Esophagus squamous epithelium (tissue), 5 donors: ENCODE measurements at places on chromosomes 7 and 10.

- no peak for DNase-seq
Measured at GRCh38 chr7:85018498-85018897, 168.4 kb downstream of the SEMA3D start.

DNA sequence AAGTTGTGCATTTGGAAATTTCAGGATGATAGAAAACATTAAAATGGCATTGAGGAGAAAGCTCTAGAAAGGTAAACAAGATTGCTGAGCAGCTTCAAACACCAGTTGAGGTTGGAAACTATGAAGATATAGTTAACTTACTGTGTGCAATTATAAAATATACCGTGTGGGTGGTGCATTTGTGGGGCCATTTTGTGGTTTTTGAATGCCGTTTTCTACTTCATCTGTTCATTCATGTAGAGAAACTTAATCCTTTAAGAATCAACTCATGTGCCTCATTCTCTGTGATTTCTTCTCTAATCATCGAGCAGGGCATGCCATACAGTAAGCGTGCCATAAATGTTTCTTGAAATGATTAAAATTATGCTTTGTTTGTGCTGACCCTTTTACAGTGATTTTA, 232.8 kb upstream of the TEX47 start:
- DNase-seq, result no peak

DNA sequence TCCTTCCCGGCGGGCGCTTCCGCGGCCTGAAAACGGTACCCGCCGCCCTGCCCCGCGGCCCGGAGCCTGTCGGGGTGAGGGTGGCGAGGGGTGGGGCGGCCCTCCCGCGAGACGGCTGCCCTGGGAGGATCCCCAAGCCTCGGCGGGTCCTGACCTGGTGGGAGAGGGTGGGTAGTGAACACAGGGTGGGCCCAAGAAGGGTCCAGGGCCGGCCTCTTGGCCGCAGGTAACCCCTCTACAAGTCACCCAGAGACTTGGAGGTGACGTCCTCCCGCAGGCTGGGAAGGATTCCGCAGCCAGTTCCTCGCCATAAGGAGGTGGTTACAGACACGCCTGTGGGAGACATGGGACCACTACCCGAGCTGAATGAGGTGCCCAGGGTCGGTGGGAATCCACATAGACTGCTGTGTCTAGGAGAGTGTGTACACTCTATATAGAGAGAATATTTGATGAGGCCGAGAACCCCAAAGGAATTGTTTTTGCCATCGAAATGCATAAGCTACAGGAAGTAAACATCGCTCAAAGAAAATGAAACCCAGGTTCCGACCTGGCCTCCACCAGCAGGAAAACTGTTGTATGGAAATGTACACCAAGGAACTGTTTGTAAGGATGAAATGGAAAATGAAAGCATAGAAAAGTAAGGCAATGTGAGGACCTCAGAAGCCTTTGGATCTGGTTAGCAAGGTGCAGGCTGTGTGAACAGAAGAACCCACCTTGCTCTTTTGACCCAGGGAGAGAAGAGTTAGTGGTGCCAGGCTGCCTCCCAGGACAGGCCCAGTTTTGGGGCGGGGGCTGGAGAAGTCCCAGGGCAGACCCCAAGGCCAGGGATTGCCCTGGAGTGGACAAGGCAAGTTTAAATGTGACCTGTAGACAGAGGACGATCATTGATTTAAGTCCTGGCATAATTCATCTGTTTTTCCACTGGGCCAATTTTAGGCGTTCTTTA, 659 bp downstream of the OPTN start:
- no peak for DNase-seq

- DNase-seq, result no peak
Measured at GRCh38 chr10:70777063-70777875, 7.9 kb downstream of the TBATA start.

DNA sequence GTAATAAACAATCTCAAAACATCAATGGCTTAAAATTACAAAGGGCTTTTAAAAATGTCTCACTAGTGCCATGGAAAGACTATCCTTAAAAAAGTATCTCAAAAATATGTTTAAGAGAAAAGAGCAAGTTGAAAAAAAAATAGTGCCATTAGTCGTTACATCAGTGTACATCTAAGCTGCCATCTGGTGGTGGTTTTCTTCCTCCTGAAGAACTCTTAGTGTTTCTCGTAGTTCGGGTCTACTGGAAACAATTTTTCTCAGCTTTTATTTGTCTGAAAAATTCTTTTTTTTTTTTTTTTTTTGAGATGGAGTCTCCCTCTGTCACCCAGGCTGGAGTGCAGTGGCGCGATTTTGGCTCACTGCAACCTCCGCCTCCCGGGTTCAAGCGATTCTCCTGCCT, 5.9 kb upstream of the GARIN1A start:
- no peak for DNase-seq

DNA sequence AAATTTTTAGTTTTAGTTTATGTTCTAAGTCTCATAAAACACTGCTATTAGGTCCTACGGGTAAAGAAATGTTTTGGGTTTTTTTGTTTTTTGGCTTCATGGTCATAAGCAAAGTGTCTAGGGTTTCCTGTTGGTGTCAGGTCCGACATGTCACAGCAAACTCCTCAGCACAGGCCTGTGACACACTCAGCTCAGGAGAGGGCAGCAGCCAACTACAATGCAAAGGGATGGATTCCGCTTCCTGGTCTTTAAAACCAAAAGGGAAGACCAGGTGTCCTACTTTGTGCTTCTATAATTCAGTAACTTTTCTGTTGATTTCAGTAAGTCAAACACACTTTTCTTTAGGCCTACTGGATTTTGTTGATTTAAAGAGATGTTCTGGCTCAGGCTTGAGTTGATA, 83.8 kb upstream of the MACROH2A2 start:
- DNase-seq, result no peak

- DNase-seq, result no peak
Measured at GRCh38 chr7:27161721-27162560, 3.4 kb downstream of the HOXA9 start.

DNA sequence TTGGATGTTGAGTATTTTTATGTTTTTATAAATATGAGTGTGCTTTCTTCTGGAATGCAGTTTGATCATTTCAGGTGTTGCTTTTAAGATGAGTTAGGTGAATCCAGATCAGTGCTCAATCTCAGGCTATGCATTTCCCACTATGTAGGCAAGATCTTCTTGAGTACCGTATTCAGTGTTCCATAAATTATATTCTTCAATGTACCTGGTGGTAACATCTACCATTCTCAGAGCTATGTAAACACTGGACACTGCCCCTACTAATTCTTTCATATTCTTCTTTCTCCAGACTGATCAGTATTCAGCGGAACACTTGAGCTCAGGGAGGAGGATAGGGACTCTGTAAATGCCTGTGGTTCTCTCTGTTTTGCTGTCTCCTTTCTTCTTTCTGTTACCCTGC, 25.5 kb upstream of the NME8 start:
- no peak for DNase-seq

- DNase-seq, result no peak
Measured at GRCh38 chr7:84524714-84525694, 330.4 kb upstream of the SEMA3A start.

DNA sequence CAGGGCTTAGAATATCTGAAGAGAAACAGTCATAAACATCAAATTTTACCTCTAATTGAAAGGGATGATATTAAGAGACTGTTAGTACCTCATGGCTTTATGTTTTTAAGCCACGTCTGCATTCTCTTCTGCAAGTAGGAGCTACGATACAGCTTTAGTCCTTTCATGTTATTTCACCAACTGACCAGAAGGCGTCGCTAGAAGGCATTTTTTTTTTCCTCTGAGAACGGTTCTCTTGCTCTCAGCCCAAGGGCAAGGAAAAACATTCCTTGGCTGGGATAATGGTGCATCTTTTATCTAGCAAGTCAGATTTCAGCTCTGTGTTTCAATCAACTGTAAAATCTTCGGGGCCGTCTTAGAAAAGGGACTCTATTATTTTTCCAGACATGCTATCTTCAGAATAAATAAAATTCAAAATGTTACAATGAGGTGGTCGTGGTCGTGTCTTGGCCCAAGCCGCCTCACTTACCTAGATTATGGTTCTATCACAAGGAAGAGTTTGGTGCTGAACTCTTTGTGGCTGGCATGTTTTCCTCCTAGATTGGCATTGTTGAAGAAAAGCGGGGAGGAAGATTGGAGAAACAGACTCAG, 41.6 kb upstream of the LYZL2 start:
- DNase-seq, result no peak

DNA sequence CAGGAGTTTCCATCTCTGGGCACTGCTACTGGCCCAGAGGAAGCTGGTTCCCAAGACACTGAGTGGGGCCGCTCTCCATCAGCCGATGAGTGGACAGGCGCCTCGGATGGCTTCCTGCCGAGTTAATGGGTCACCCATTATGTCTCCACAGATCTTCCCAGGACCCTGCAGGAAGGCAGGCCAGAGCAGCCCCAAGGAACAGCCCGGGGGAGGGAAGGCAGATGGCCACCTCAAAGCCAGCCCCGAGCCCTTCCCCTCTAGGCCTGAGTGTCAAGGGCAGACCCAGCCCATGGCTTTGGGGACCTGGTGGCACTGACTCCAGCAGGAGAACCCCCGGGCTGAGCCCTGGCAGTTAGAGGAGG, 3.4 kb upstream of the LFNG start:
- DNase-seq, result no peak

DNA sequence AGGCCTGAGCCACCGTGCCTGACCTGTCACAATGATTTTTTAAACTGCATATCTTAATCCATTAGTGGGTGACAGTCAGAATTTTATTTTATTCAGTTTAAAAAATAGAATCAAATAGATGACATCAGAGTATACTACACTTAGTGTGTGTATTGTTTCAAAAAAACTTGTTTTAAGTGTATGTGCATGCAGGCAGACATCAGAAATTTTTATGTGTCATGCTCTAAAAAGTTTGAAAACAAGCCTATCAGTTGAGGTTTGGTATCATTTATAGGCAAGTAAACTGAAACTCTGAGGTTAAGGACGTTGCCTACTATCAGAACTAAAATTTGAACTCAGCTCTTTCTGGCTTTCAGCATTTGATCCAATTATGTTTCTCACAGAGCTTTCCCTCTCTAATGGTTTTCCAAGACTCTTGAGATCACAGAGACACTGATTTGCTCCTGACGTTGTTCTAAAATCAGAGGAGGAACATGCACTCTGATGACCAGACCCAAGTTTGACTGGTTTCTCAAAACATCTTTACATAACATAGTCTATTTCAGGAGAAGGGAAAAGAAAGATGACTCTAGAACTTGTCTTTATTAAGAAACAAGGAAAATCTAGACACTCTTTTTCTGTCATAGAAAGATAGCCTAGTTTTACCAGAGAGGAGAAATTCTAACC, 188.6 kb downstream of the AUTS2 start:
- DNase-seq, result no peak
